Kidney (tissue), 22 donors: ENCODE measurements at places on chromosomes 4 and X.

DNA sequence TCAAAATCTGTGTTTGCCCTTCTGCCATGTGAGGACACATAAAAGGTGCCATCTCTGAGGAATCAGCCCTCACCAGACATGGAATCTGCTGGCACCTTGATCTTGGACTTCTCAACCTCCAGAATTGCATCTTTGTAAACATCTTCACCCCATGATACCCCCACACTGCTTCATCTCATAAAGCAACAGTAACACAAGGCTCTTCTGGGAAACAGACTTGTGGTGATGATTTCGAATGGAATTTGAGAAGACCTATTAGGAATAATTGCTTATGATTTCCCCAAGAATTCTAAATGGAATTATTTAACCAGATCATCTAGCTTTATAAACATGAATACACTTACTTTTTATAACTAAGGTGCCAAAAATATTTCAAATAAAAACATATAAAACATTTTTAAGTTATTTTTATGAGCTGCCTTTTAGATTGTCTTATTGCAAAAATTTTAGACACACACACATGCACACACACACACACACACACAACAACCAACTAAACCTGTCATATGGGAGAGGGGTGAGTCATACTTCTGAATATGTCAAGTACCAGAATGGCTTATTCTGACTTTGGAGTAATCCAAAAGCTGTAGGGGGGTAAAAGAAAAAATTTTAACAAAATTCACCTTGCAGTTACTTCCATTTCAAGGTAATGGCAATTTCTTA lies 82.0 kb downstream of the USP46 start:
- DNase-seq: no peak

GRCh38 chr4:155591738-155592143 lies 74.9 kb upstream of the GUCY1A1 start:
- DNase-seq: no peak

- DNase-seq: no peak
Measured at GRCh38 chr4:13537011-13537831, 7.1 kb downstream of the NKX3-2 start.

GRCh38 chr4:137678796-137679195 lies 146.5 kb upstream of the PCDH18 start:
- no peak for DNase-seq

- no peak for DNase-seq
Measured at GRCh38 chrX:31609130-31609529, 537.3 kb upstream of the FTHL17 start.

DNA sequence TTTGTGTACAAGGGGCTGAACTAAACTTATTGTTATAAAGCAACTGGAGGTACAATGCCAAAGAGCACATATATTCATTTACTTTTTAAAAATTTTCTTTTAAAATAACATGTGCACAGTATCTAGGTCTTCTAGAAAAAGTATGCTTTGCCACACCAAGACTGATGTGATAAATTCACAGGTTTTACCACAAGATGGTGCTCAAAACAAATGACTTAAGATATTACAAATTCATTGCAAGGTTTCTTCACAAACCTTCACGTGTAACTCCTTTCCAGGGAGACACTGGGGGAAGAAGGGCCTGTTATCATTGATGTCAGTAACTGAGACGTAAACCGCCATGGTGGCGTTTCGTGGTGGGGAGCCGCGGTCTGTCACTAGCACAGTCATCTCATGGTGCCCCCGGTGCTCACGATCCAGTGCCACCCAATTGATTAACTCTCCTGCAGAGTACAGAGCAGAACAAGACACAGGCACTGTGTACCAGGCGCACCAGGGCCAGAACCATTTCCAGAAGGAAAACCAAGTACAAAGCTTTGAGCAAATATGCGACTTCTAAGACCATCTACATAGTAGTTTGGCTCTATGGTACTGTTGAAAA lies 162.2 kb downstream of the DCHS2 start:
- no peak for DNase-seq

DNA sequence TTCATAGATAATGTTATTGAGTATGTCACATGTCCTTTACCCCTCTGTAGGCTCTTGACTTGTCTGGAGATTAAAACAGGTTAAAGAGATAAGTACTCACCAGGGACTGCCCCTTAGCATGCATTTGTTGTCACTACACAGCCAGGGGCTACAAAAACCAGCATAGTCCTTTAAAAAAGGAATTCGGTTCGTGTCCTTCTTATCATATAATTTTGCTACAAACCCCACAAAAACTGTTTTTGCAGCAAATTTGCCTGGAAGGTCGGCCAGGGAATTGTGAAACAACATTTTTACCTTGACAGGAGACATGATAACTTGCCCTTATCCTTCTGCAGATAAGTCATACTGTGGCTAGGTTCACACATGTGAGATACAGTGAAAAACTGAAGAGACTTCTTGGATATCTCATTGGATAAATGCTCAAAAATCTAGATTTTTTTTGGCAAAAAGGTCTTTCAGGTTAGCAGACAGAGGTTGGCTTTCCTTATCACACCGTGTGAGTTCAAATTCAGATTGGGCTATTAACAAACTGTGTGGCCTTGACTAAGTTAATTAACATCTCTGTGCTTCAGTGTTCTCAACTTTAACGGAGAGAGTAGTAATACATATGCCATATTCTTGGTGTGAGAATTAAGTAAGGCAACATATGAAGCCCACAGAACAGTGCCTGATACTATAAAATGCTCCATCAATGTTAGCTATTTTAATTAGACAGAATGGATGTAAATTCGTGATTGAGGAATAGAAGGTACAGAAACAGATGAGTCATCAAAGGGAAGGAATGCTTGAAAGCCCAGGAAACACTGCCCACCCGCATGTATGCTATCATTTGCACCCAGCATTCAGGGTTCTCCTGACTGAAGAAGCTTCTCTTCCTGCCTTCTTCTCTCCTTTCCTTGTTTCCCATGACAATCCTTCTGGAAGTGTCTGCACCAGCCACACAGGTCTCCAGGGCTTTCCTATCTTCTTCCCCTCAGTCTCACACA lies 30.0 kb downstream of the FAM9C start:
- no peak for DNase-seq

- DNase-seq: no peak
Measured at GRCh38 chr4:60485276-60485675, 714.9 kb upstream of the ADGRL3 start.

DNA sequence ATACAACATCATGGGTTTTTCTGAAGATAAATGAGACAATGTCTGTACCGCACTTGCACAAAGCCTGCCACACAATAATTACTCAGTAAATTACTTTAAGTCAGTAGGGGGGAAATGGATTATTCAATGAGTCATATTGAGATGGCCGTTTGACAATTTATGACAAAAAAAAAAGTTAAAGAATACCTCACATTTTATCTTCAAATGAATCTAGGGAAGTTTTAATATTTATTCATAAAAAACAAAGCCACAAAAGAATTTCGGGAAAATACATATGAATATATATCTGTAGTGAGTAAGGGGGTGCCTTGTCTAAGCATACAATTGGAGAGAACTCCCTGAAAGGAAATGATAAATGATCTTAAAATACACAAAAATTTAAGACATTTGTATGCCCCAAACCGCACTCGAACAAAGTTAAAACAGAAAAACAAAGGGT lies 197.0 kb upstream of the SLC7A11 start:
- no peak for DNase-seq

GRCh38 chrX:129875669-129876068 lies 30.3 kb upstream of the UTP14A start:
- no peak for DNase-seq

GRCh38 chrX:45710081-45710801 lies 509.6 kb upstream of the DIPK2B start:
- DNase-seq: no peak

- DNase-seq: peak; percentile 68
Measured at GRCh38 chrX:45070116-45071007, 130.3 kb downstream of the DIPK2B start.

- DNase-seq: no peak
Measured at GRCh38 chr4:36056136-36056535, 188.2 kb downstream of the ARAP2 start.

DNA sequence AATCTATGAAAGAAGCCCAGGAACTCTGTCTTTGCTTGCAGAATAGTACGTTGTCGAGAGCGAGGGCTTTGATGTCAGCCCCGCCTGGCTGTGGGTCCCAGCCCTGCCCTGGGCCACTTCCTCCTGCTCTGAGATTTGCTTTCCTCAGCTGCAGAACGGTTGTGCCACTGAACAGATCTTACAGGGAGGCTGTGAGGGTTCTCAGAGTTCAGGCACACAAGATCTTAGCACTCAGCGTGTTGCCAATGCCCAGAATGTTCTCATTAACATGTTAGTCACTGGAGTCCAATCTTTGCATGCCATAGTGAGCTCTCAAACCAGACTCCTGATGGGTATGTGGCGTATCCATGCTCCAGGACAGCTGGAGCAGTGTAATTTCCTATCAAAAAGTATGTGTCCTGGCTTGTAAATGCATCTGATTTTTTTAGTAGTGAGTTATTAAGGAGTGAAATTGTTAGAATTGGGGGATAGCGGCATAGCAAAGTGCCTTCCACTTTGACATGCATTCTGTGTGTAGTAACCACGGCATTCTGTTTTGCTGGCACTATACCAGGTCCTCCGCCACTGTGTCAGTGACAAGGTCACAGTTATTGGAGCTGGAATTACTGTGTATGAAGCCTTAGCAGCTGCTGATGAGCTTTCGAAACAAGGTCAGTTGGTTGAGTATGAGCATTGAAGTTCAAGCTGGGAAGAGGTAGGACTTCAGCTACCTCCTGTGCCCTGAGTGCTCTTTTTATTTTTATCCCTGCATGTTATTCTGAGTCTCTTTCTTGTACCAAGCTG lies 31.6 kb downstream of the TKTL1 start:
- DNase-seq: no peak

DNA sequence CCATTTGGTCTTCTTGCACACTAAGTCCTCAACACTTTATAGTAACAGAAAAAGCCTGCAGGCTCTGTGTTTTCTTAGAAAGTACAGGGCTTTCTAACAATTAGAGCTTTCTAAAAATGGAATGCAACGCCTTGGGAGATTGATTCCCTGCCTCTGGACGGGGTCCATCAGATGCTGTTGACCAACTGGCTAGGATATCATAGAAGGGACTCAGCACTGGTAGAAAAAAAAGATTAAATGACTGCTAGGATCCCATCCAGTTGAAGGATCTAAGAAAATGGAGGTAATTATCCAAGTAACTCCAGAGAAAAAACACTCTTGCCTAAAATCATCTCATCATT lies 39.5 kb downstream of the USP46 start:
- no peak for DNase-seq

DNA sequence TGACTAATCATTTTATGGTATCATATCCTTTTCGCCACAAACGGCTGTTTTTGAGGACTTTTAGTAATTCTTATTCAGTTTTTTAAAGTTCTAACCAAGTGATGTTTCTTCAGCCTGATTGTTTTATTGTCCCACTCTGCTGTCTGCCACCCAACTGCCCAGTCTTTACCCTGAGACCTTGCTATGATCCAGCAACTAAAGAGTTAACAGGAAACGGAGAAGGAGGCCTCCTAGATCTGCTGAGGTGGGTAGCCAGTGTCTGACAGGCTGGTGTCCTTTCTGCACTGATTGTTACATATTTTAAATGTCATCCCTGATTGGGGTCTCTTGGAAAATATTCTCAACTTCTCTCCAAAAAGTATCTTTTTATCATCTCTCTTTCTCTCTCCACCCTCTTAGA lies 7.9 kb upstream of the TMEM150C start:
- DNase-seq: no peak

GRCh38 chrX:112012360-112012759 lies 70.2 kb downstream of the TRPC5 start:
- no peak for DNase-seq
